ENCODE measurements at places on chromosomes 6 and 20.

- no peak for DNase-seq
Measured at GRCh38 chr6:52571099-52571755, 5.6 kb downstream of the TRAM2 start.

DNA sequence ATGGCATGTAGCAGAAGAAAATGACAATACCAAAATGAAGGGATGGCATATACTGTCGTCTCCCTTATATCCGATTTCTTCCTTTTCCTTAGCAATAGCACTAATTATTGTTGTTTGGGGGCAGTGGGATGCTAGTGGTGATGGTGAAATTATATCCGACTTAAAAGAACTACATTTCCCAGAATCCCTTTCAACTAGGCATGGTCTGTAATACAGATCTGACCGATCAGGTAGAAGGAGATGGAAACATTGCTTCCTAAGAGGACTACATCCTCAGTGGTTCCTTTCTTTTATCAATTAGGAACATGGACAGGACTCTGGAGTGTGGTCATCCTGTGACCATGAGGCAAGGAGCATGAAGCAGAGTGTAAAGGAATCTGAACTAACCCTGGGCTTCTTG is 532.6 kb downstream of the CBLN4 start:
- DNase-seq: no peak

- no peak for DNase-seq
Measured at GRCh38 chr6:106693418-106693817, 64.0 kb downstream of the QRSL1 start.

- no peak for DNase-seq
Measured at GRCh38 chr6:120918137-120918536, 416.1 kb downstream of the TBC1D32 start.

- DNase-seq: no peak
Measured at GRCh38 chr20:57372581-57373350, 18.4 kb upstream of the RBM38 start.
